Tongue (tissue), 3 donors: ENCODE measurements at places on chromosomes 6 and 20. TPM values are rescaled to one million over a fixed set of nuclear protein-coding genes. Genes with fewer than 3 reads are reported as not detected.
A peak's percentile ranks its signal among the peaks of the same experiment; 100 is the strongest.

The BLOC1S5 gene
- 22.3 TPM for total RNA-seq

The TRIM15 gene
- total RNA-seq, result not detected

The MOXD1 gene
- 17.6 TPM for total RNA-seq

The SLA2 gene
- 0.21 TPM for total RNA-seq

The PRPH2 gene
- 4.2 TPM for total RNA-seq

GRCh38 chr6:40146902-40147301, 212.6 kb upstream of the MOCS1 start:
- no peak for DNase-seq

DNA sequence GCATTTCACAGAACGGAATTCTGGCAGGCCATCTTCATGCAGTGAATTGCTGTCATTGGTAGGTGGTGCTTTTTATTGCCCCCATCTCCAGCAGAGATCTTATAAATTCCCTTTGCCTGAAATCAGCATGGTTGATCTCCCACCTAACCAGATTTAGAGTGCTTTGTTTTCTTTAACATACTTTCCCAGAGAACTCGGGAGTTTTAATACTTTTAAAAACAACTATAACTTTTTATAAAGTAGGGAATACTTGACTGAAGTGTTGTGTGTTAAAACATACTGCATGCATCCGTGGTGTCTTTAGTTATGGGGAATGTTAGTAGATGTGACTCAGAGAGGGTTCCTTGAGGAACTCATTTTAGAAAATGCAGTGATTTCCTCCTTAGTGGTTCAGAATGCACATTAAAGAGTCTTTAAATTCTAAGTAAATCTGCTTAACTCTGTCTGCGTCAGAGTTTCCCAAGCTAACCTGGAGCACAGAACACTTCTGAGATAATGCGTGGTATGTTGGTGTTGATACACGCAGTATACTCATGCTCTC, 54.9 kb downstream of the AKAP12 start:
- DNase-seq, result no peak

- DNase-seq, result no peak
Measured at GRCh38 chr20:46117704-46118467, at the start of gene CD40. TSS of gene CD40 (plus strand) at chr20:46118314. CDS start at chr20:46118344, 30 bp downstream.

GRCh38 chr6:3159805-3160781, 2.7 kb upstream of the TUBB2A start:
- DNase-seq, result no peak

DNA sequence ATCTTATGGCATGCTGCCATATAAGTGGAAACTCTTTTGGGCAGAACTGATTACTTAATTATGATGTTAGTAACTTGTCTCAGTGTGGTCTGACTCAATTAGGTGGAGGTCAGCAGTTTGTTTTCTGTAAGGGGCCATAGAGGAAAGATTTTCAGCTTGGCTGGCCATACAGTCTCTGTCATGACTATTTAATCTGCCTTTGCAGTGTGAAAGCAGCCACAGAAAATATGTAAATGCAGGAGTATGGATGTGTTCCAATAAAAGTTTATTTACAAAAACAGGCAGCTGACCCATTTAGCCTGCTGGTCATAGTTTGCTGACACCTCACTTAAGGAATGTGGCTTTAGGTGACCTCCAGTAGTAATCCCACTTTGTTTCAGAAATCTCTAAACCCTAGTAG, 700.7 kb downstream of the EPM2A start:
- no peak for DNase-seq

GRCh38 chr20:47075263-47075662, 180.6 kb downstream of the EYA2 start:
- DNase-seq, result no peak

DNA sequence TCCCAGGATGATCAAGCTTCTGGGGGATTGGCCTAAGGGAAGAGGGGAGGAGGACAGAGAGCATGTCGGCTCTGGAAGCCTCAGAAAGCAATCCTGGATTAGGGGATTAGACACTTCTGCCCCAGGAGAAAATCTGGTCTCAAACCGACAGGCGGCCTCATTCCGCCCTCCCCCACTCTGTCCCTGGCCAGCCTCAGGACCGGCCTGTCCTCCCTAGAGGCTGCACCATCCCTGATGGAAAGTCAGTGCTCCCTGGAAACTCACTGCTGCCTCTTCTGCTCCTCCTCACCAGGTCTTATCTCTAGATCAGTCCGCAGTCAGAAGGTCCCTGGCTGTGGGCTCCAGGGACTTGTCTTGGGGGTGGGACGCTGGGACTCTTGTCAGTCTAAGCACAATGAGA, 905 bp upstream of the SLC12A5 start:
- no peak for DNase-seq

DNA sequence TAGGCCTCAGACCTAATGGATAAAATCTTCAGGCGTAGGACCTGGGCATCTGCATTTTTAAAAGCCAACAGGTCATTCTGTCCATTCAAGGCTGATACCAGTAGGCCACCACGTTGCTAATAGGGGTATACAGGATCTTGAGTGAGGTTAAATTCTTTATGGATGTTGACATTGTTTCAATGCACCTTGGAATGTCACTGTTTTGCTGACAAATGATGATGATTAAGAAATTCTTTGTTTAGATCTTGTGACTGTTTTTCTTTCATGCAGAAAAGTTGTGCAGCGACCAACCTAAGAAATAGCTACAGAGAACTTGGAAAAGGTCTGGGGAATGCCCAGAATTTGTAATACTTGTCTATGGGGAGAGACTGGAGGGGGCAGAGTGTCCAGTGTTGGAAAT, 101.1 kb upstream of the CLDN20 start:
- no peak for DNase-seq

DNA sequence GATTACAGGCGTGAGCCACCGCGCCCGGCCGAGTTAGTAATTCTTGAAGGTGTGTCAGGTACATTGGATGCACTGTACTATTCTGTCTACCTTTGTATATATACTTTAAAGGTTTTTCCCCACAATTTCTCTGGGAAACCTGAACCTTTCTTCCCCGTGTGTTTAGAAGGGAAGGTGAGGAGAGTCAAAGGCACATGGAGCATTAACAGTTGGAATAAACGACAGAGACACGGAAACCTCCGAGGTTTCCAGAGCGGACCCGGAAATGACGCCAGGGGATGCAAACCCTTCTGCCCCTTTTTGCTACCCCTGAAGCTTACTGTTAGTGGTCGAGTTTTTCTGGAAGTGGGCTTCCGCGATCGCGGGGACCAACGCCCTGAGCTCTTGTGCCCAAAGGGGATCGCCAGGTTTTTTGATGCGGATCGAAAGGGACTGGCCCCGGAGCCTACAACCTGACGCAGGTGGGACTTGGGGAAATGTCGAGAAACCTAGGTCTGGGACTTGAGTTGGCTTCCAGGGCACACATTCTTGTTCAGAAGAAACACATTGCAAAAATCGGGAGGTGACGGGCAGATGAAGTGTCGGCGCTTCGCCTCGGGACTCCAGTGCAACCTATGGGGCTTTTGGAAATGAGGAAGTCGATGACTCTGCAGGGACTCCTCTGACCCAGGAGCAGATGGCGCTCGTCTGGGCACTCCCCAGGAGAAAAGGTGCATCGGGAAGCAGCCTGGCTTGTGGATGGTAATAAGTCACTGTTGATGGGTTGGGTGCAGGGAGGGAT, 218.2 kb downstream of the OR2B2 start:
- peak; percentile 72 for DNase-seq

DNA sequence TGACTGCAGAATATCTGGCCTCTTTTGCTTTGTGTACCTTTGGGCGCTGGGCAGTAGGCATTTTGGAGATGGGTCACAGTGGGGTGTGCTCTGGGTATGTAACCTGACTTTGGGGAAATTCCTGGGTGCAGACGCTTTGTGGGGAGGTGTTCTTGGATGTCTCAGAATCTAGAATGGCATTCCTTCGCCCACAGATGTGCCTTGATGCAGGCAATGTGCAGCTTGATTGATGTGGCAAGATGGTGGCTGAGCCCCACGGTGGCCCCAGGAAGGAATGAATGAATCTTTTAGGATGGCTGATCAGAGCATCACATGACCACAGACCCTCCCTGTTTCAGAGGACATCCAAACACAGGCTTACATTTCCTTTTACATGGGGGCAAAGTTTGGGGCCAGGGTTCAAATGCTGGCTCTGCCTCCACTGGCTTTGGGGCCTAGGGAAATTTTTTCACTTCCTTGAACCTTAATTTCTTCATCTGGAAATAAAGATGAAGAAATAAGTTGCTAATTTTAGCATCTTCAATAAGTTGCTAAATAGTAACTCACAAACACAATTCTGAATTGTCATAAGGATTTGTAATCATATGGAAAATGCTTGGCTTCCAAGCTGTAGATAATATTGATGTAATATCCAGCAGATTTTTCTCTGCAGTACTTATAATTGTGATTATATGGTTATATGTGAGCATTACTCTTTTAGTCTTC, 5.6 kb downstream of the PPP1R16B start:
- no peak for DNase-seq

DNA sequence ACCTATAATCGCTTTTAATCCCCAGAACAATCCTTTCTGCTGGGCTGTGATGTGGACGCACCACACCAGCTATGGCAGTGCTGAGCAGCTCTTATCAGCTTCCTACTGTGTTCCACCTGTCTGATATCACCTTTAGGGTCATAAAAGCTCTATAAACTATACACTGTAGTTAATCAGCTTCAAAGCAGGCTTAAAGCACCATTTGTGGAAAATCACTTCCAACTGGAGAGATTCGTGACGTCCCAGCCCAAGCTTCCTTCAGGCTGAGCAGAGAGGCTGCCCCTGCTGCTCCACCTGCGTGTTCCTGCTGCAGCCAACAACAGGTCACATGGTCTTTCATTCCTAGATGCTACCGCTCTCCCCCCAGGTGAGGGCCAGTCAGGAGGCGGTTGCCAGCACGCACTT, 156.5 kb downstream of the SMOC2 start:
- DNase-seq, result no peak

DNA sequence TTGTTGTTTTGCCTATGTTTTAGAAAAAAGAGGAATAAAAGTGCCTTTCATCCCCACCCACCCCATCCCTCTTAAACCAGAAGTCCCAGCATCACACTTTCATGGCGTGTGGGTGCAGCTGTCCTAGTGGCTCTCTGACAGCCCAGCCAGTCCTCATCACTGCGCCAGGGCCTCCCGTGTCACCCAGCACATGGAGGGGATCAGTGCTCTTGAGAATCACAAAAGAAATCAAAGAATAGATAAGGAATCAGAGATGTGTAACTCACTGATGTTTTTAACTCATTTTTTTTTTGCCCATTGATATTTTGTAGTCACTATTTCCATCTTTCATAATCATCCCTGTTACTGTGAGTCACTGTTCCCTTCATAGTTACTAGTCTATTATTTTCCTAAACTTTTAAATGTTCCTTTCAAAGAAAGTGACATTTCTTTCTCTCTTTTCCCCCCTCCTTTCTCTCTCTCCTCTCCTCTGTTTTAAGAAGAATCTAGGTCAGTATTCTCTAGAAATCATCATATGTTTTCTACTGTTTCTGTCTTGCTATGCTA, 78.6 kb downstream of the AIG1 start:
- no peak for DNase-seq

GRCh38 chr20:31926493-31926892, 25.4 kb downstream of the PDRG1 start:
- DNase-seq, result no peak

- no peak for DNase-seq
Measured at GRCh38 chr6:35895560-35895959, 25.3 kb downstream of the SRPK1 start.

- DNase-seq, result no peak
Measured at GRCh38 chr6:26372308-26373144, 7.5 kb downstream of the BTN3A2 start.

DNA sequence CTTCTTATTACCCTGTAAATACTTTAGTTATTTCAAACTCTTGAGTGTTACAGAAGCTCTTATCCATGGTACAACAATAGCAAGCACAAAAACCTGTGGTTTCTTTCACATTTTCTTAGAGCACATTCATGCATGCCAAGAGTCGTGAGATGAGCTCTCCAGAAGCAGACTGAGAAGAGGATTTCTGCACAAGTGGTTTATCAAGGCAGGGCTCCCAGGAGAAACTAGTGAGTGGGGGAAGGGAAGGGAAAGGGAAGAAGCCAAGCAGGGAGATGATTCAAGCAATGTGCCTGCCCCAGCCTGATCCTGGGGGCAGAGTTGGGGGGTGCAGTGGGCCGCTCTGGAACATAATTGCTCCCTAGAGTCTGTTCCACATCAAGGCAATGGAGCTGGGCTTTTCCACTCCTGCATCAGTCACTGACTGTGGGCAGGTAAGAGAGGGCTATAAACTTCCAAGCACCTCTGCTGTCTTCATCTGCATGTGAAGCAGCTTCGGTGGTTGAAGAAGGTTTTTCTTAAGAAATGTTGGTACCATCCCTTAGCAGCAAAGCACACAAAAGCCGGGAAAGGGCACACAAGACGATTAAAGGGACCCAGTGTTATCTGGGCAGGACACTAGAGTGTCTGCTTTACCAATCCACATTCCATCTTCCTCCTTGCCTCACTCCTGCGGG, 152.1 kb downstream of the PLCB4 start:
- no peak for DNase-seq

DNA sequence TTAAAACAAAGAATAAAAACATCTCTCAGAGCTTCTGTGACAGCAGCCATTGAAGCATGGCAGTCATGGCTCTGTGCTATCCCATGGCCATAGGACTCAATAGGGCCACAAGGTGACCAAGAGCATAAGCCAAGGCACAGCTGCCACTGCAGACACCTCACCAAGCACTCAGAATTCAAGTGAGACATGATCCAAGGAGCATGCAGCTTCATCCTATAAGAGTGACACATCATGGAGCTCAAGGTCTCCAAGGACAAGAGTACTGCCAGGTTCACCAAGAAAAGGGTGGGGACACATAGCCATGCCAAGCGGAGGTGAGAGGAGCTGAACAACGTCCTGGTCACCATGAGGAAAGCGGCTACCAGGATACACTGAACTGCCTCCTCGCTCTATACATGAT, 53.0 kb downstream of the RCAN2 start:
- no peak for DNase-seq

DNA sequence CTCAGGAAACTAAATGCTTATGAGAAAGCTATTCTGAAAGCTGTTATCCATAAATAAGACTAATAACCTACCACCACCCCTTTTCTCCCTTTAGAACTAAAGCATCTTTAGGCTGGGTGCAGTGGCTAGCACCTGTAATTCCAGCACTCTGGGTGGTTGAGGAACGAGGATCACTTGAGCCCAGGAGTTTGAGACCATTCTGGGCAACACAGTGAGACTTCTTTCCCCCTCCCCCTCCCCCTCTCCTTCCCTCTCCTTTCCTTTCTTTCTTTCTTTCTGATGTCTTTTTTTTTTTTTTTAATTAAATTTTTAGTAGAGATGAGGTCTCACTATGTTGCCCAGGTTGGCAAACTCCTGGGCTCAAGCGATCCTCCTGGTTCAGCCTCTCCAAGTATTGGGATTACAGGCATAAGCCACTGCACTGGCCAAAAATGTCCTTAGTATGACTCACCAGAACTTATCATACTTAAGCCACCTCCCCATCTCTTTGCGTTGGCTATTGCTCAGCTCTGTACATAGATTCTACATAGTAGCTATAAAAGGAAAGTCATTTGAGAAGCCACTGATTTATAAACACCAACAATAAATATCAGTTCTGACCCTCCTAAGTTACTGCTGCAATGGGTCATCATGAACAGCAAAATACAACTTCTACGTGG, 54.8 kb upstream of the SPDEF start:
- no peak for DNase-seq
